ENCODE measurements at places on chromosomes 13 and 19.

GRCh38 chr13:110630566-110631119 lies 15.3 kb downstream of the NAXD start:
- DNase-seq: no peak

GRCh38 chr13:74046431-74046830 lies 87.8 kb downstream of the KLF12 start:
- DNase-seq: no peak

DNA sequence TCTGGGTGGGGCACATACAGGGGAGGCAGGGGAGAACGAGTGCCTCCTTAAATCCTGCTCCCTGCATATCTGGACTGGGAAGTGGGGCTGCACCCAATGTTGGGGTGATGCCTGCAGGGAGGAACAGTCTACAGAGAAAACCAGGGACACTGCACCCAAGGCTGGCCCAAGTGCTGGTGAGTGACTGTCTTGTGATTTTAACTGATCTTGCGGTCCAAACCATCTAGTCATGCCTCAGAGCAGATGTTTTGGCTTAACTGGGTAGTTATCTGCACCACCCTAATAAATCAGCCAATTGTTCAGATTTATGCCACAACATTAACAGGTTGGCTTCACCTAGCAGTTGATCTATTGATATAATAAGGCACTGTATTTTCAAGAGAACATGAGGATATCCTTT lies 219.2 kb upstream of the IRS2 start:
- no peak for DNase-seq

- DNase-seq: no peak
Measured at GRCh38 chr19:35461060-35461459, 13.0 kb downstream of the FFAR2 start.

GRCh38 chr13:52725302-52725701 lies 14.3 kb downstream of the CNMD start:
- no peak for DNase-seq

DNA sequence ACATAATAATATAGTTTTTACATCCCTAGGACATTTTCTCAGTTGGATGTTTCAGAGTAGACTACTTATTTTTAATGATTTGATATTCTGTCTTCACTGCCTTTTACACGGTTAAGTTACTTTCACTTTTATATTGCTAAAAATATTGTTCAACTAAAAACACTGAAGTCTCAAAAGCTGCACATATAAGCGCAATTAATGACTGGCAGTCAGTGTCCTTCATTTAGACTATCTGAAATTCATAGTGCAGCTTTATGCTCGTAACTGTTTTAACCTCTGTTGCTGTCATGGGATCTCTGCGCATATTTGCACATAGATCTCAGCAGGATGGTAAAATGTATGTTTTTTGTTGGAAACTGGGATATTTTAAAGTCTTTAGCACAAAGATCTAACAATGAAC lies 864.3 kb downstream of the SLITRK6 start:
- DNase-seq: no peak

DNA sequence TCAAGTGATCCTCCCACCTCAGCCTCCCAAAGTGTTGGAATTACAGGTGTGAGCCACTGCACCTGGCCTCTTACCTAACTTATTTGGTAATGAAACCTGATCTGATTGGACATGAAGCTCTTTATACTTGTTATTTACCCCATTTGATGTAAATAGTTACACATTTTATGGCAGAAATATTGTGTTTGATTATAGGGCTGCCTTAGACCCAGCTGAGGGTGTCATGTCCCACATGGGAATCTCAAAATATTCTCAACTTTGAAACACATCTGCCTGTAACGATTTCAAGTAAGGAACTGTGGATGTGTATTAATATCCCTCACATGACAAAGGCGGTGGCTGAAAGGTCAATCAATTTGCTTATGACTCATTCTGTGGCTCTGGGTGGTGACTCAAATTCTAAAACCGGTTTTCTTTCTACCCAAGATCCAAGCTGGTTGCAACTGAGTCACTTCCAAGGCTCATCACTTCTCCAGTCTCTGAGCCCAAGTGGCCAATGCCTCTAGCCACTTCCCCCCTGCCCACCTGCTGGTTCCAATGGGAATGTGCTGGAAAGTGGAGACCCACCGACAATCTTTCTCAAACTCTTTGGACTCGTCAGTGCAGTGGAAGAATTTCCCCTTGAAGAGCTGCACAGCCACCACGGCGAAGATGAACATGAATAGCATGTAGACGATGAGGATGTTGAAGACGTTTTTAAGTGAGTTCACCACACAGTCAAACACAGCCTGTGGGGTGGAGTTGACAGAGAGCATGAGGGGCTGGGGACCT lies 110.9 kb downstream of the IER2 start:
- DNase-seq: peak; percentile 22

GRCh38 chr19:45267296-45267695 lies 16.2 kb downstream of the MARK4 start:
- no peak for DNase-seq

GRCh38 chr19:42220751-42221097 lies 612 bp downstream of the ZNF526 start:
- DNase-seq: peak; percentile 23

DNA sequence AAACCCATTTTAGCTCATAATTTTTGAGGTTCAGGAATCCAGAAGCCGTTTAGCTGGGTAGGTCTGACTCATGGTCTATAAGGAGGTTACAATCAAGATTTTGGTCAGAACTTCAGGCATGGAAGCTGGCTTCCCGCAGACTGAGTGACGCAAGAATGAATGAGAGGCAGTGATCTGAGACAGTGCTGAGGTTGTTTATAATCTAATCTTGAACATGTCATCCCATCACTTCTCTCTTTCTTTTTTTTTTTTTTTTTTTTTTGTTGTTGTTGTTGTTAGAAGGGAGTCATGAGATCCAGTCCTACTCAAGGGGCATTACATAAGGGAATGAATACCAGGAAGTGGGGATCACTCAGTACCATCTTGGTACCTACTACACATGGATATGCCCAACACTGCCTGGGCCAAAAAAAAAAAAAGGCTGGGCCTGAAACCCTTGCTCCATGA lies 217.4 kb downstream of the DLEU7 start:
- peak; percentile 27 for DNase-seq

- no peak for DNase-seq
Measured at GRCh38 chr13:112885782-112886268, 83.2 kb upstream of the MCF2L start.

GRCh38 chr19:46785980-46786235 lies 2.5 kb downstream of the SLC1A5 start:
- no peak for DNase-seq

DNA sequence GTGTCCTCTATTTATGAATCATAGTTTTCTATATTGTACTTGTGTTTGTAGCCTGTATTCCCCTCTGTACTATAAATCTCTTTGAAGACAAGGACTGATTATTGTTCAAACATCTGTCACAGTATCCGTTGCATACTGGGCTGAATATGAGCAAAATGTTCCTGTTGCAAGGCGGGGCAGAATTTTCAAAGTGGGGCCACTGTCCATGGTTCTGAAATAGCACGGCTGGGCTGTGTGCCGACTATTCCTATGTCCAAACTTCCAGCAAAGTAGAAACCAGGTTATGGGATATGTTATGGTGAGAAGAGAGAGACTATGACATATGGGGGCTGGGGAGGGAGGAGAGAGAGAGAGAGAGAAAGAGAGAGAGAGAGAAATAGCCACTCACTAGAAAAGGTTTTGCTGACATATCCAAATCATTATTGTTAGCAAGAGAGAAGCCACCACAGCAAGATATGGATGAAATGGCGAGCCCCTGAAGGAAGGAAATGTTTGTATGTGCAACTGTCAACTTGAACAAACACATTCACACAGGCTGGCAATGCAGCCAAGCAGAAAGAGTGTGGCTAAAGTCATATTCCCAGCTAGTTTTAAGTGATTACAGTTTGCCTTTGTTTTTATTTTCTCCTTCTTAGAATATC lies 107.0 kb upstream of the GPR12 start:
- peak; percentile 43 for DNase-seq

DNA sequence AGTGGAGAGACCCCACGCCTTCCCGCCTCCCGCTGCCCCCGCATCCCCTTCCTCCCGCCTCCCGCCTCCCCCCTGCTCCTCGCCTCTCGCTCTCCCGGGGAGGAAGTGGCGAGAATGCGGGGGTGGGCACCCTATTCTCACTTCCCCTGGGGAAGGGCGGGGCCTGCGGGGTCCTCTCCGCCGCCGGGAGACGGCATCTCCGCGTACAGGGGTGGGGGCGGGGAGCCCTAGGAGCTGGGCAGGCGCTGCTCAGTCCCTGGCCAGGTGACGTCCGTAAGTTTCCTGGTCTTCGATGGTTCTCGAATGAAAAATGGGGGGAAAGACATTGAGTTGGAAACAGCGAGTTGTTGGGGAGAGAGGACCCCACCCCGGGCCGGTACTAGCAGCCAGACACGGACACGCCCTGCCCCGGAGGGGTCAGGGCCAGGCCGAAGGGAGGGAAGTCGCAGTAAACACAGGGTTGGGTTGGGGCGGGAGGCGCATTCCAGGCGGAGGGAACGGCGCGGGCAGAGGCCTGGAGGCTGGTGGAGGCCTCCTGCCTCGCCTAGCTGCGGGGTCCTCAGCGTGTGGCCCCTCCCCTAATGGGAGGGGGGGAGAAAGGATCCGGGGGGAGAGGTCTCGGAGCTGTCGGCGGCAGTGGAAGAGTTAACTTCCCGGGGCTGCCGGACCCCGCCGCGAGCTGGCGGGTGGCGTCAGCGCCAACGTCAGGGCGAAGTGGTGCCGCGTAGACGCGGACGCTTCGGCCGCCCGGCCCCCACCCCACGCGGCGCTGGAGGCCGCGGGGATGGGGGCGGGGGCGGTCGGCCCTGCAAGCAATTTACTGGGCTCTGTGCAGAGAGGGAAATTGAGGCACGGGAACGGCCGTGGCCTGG lies 10.4 kb upstream of the JUND start:
- DNase-seq: peak; percentile 93

DNA sequence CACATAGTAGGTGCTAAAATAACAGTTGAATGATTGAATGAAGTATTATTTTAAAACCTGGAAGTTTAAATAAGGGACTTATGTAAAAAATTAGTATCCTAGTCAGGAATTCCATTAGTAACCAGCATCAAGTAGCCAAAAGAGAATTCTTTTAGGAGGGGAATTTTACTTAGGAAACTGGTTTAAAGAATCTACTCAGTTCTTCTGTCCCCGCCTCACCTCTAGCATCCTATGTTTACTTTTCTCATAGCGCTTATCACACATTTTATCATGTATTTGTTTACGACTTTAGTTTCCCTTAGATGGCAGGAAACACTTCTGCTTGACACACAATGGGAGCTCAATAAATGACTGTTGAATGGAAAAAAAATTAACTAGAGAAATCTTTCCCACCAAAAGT lies 229.0 kb downstream of the KLF5 start:
- no peak for DNase-seq

- no peak for DNase-seq
Measured at GRCh38 chr13:23692816-23693215, 122.6 kb downstream of the TNFRSF19 start.
